ENCODE measurements at places on chromosomes 2 and 18.

- peak; percentile 1 for DNase-seq
These were observed 19.2 kb downstream of the E2F6 start for GRCh38 chr2:11446733-11447248.

- no peak for DNase-seq
These were observed 171.3 kb upstream of the ID2 start for GRCh38 chr2:8510519-8510918.

DNA sequence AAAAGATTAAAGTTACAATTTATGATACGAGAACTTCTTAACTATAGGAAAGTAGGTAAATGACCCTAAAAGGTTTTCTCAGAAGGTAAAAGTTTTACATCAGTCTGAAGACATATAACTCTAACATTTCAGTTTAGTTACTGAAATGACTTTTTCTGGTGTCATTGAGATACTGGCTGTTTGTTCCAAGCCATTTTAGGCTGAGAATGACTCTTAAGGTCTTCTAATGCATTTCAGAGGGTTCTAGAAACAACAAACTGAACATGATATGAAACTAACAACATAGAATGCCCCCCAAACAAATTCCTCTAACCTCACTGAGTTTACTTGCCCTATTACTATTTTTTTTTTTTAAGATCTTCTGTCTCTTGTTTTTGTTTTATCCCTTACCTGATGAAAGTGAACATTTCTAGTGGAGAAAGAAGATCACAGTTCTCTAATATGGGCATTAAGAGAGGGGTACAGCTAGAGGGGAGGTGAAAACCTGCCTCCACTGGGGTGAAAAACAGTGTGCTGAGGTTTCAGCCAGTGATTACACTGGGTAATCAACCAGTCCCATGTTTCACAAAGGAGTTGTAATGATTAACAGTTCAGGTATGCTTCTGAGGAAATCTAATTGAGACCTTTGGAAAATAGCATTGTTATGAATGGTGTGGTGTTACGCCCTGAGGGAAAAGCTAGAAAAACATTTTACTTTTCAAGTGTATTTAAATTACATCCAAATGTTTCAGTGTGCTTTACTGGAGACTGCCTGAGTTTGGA, 11.2 kb downstream of the NABP1 start:
- DNase-seq: no peak

- no peak for DNase-seq
These were observed 63.9 kb upstream of the TUBA3E start for GRCh38 chr2:130261970-130262760.

DNA sequence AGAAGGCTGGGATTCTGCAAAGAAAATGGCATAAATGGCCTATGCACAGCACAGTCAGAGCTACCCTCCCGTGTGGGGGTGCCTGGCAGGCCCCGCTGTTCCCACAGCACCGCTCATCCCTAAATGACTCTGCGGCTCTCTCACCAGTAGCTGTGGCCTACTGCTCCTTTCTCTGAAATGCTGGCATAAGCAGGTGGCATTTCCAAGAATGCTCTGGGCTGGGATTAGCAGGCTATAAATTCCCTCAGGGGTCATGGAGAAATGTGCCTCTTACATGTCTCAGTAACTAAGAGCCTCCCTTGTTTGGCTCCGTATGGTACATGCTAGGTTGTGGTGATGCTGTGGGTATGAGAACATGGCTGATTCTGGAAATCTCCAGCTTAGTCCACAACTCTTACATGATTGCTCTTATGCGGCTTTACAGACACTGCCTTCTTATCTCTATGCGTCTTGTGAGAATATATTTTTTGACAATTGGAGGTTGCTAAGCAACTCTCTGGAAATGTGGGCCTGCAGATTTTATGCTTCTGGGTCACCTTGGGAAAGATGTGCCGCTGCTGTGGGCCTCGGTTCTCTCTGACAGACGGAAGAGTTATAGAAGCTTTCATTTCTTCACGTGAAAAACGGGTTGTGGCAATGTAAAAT, 80.3 kb upstream of the GATA6 start:
- DNase-seq: peak; percentile 80

DNA sequence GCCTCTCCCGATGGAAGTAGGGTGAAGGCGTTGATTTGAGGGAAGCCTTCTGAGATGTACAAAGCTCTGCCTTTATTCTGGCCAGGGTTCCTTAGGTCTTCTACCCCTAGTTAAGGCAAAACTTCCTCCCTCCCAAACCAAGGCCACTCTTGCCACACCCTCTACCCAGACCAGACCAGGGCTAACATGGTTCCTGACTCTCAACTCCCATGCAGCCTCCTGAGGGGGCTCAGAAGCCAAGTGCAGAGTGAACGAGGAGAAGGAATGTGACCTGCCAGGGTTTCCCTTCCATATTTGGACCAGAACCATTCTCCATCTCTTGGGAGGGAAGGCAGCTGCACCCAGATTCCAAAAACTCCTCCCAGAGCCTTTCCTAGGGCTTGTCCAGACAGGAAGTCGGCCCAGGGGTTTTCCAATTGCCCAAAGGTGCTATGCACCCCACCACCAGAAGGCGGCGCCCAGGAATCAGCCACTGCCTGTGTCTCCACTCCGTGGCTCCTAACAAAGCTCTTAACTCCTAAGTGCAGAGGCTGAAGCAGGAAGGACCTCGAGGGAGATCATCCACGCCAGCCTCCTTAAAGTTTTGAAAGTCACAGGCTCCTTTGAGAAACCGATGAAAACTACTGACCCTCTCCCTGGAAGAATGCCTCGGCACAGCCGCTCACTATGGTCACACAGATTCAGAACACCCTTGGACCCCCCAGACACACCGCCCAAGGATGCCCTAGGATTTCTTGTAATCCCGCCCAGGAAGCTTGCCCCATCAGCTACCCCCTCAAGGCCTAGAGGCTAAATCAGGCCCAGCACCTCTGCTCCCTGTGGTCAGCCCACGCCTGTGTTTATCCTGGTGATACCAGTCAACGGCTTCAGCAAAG, 157.8 kb downstream of the SMAD2 start:
- DNase-seq: no peak

DNA sequence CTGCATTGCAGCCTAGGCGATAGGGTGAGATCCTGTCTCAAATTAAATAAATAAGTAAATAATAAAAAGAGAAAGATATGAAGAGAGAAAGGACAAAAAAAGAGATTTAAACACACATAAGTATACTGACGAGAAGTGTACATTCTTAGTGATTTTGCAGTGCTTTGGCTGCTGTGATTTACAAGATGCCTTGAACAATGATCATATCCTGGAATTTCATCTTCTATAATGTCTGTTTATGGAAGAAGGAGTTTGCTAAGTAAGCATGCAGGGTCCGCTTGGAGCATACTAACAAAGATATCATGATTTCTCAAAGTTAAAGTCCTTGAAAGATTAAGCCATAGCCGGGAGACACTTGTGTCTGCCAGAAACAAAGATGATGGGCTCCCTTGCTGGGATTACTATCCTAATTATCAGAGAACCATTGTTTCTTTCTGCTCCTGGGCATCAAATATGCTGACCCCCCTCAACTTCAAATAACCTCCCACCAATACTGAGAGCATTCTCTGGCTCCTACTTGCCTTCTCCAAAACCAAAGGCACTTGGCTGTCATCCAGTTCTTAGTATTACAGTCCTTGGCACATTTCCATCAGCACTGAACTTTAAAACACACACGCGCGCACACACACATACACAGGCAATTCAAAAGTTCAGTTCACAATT, 47.5 kb upstream of the STAM2 start:
- DNase-seq: no peak

DNA sequence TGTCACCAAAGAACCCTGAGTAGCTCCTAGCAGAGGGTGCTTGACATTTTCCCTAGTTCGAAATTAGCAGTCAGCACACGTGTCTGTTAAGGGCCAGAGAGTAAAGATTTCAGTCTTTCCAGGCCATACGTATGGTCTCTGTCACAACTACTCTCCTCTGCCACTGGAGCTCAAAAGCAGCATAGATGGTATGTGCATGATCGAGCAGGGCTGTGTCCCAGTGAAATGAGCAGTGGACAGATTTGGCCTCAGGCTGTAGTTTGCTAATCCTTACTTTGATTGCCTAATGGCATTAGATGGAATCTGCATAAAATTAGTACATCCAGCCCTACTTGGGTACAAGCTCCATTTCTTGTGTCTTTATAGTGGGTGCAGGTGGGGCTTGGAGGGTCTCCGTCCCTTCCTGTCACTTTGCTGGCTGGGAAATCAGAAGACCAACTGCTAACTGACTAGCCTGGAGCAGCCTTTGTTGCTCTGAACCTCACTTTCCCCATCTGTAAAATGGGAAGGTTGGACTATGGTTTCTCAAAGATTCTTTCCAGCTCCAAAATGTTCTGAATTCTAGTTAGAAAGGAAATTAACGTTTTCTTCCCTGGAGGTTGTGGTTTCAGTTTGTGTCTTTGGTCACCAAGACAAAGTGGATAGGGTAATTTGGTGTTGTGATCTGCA, 108.5 kb downstream of the GLI2 start:
- DNase-seq: no peak

DNA sequence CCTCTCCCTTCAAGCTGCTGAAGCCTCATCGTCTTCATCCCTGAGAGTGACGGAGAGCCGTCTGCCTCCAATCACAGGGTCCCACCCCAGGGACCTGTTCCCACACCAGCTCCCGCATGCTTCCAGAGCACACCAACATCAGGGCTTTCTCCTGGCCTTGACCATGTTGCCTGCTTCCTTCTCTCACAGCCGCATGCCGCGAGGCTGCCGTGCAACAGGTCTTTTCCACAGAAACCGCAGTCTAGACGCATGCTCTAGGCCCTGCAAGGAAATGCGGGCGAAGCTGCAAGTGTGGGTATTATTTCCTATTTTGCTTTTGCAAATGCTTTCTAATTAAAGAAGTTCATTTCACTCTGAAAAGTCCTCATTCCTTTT, 277.8 kb downstream of the EIPR1 start:
- no peak for DNase-seq

DNA sequence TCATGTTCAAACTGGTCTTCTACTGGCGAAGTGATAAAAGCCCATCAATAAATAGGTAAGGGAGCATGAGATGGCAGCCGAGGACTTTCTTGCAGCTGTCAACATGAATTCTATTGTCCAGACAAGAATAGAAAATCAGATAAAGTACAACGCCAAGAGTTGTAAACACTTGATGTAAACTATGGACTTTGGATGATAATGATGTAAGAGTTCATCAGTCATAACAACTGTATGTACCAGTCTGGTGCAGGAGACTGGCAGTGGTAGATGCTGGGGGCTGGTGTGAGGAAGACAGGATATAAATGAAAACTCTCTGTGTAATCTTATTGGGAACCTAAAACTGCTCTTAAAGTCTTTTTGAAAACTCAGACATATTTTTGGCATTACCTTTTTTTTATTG, 155.9 kb upstream of the RASGRP3 start:
- DNase-seq: no peak

DNA sequence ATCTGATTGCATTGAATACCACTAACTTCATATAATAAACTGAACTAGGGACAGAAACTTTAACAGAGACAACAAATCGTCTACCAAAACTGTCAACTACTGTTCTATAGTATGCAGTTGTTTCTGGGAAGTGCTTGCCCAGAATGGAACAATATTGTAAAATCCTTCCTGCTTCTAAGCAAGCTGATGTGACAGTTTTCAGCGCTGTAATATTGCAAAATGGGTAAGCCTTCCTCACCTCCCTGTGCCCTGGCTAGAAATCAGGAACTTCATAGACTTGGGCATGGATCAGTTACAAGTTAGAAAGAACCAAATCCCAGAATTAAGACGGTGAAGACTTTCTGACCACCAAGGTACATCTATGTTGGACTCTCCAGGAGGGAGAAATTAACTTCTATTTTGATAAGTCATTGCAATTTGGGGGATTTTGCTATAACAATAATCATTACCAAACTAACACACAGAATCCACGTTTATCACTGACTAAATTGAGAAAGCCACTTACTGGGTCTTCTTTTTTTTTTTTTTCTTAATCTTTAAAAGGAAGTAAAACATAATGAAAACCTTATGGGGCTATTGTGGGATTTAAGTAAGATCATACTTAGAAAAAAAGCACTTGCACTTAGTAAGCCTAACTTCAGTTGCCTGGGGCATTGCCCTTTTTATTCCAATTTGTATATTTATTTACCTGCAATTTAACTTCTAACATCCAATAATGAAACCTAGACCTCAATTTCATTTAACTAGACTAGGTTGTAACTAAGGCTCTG, 261.5 kb downstream of the TRIB2 start:
- no peak for DNase-seq

DNA sequence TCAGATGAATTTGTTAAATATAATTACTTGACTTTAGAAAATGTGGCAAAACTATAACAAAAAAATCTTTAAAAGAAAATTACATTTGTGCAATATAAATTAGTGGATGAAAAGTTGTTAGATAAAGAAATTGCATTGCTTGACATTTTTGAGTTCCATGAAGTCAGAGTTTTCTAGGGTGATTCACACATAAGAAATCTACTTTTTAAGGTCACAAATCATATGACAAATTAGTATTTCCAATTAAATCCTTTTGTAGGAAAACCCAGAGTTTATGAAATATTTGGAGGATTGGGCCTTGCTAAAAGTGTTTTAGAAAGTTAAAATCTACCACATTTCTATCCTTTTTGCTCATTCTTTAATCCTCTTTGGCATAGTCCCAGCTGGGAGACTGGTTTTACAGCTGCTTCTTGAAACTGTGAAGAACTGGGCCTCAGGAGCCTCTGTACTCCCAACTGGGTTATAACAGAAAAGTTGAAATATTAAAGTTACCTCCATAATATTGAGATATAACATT, 289.2 kb downstream of the LRRTM4 start:
- no peak for DNase-seq

DNA sequence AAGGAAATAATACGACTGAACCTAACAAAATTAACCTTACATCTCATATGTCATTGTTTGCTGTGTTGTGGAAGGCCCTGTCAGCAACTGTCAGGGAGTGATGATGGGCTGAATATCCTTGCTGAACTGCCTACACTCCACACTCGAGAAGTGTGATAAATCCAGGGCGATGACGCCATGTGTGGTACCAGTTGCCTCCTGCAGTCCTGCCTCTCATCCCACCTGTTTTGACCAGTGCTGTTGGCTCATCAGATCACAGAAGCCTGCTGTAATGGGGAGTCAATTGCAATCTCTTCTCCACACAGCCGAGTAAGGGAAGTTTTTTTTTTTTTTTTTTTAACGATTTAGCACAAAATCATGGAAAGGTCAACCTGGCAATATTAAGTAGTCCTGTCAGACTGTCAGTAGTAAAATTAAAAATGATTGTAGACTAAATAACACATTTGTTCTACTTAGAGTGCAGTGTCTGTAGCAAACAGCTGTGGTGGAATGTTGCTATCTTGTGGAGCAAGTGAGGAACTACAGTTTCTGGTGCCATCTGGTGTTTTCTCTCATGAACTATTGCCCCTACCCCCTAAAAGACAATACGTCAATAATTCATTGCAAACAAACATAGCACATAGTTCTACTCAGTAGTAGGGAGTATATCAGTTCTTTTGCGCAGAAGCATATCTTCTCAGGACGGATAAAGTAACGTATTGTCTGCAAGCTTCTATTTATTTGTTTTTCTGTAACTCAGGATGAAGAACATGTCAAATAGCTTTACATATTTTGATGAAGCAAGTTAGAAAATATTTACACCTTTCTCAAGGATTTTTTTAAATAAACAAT, 347.6 kb downstream of the CTNNA2 start:
- no peak for DNase-seq

DNA sequence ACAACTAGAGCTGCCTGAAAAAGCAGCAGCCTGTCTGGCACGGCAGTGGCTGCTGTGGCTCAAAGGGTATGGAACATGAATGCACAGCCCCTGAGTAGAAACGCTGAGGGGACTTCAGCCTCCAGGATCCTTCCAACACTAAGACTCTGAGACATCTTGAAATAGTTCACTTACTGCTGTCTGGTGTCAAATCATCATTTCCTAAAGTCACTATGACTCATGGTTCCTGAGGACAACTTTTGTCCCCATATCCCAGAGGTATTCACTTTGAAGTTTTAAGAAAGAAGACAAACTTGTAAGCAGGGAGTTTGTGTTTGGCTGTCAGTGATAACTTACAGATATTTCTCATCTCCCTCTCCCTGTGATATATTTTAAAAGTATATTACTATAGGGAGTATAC, 33.3 kb upstream of the NEB start:
- no peak for DNase-seq
